ENCODE measurements at places on chromosomes 11 and 22.

- DNase-seq = no peak
Measured at GRCh38 chr11:79925570-79925969, 484.7 kb upstream of the TENM4 start.

GRCh38 chr22:32364210-32364609 is 6.5 kb downstream of the RFPL3 start:
- DNase-seq = no peak

DNA sequence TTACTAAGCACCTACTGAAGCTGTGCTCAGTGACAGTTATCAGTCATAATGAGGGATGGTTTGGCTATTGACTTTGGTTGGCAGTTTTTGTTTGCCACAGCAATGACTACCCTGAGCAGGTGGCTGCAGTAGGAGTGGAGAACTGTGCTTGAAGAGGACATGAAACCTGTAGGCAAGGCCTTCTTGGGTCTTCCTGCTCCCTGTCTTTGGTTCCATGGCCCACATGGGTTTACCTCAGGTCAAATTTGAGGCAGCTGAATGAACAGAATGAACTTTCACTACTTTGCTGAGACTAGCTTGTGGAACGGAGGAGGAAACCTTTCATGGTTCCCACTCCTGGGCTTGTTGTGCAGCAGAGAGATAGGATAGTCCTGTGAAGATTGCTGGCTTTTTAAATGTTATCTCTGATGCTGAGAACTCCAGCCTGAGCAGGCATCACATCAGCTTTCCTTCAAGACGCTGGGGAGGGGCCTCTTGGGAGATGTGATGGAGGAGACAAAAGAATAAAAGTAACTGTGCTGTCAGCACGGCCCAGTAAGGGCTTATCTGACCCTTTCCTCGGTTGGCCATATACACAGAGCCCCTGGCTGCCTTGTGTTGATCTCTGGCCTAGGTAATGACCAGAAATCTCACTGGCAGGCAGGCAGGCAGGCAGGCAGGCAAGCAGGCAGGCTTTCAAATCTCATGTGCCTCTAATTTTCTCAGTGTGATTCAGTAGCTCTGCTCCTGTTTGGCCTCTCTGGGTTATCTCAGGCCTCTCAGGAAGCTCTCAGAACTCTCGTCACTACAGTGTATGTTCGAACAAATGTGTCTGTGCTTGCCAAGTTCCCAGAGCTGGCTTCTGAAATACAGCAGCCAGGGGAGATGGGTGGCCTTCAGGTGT is 12.0 kb downstream of the STIM1 start:
- no peak for DNase-seq

- DNase-seq = no peak
Measured at GRCh38 chr11:24289301-24289700, 207.6 kb upstream of the LUZP2 start.

DNA sequence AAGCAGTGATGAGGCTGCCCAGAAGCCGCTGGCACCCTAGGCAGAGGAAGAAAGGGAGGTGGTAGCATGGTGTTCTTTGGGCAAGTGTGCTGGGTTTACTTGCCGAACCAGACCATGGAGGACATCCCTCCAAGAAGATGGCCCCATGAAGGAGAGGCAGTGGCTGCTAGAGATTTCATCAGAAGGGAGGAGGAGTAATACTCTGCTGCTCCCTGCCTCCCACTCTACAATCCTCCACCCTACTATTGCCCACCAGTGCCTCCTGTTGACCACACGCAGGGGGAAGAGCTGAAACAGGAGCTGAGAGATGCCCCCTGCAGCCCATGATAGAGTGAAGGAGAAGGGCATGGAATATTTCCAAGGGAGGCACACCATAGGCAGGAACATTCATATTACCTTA is 51.0 kb upstream of the PRSS23 start:
- no peak for DNase-seq

GRCh38 chr11:73428699-73429098 is 52.5 kb downstream of the RELT start:
- DNase-seq = no peak

Measured in CD4-positive, alpha-beta T cell treated with Interleukin-10 for 1 hour (primary cell).